ENCODE measurements at places on chromosomes 1 and 21.

- no peak for DNase-seq
These were observed 68.9 kb downstream of the NRIP1 start for GRCh38 chr21:14995695-14996490.

- DNase-seq: no peak
These were observed 274.4 kb downstream of the PLPP3 start for GRCh38 chr1:56304975-56305374.

DNA sequence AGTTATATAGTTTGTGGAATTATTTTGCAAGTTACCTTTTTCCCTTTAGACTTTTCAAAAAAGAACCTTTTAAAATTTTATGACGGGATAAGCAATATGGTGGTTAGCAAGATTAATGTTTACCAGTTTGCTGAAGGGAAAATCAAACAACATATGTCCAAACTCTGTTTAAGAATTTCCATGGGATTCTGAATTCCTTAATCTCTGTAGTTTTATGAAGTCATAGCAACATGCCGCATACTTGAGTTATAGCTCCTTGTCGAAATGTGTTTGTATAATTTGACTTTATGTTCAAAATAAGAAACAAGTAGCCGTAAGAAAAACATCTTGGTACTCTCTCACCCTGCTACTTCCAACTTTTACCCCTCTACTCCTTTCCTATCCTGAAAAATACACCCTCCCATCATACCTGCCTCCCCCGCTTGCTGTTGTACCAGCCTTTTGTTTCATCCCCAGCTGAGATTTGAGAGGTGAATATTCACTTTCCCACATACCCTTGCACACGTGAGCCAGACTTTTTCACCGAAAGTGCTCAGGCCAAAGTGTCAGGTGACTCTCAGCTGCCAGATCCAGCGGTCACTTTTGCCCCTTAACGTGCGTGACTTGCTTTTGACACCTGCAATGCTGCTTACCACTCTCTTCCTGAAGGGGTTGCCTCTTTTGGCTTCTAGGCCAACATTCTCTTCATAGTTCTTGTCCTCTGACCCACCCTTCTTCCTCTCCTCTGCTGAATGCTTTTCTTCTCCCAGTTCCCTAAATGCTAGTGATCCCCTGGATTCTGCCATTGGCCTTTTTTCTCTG lies 83.5 kb upstream of the ZNF326 start:
- DNase-seq: no peak

DNA sequence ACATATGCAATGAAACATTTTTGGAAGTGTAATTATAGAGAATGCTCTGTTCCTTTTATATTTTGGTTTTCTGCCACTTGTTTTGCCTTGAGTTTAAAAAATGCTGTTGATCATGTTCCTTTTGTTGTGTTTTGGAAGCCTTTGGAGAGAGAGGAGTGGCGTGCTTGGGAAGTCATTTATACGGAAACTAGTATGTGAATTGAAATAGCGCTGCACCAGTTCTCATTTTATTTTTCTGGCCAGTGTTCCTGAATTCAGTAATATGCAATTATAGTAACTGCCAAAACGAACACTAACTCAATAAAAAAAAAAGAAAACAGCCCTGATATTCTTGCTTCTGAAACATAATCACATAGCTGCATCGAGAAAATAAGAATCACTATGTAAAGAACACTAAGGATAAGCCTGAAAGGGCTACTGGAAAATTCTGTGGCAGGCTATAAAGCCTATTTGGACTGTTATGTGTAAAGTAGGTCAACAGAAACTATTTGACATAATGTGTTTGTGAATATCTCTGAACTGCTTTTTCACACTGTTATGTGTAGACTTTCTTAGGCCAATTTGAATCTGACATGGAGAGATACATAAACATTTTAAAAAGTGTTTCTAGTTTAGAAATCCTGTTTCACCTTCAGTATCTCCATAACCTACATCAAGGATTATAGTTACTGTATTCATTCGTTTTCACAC lies 742.0 kb downstream of the KCNT2 start:
- DNase-seq: no peak

GRCh38 chr1:245501633-245502032 lies 346.8 kb downstream of the KIF26B start:
- no peak for DNase-seq

DNA sequence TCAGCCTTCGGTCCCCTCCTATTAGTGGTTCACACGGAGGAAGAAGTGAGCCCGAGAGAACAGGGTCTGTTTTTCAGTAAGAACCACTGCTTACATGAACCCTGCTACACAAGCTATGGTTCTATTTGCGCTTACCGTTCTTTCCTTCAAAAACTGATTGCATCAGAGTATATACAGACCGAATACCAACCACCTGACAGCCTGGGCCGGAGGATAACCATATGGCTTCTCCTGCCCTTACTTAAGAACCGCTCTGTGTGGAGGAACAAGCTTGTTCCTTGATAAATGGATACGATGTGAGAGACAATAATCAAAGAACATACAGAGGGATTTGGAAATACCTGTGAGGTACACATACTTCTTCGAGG lies 1.1 kb upstream of the KCNT2 start:
- DNase-seq: no peak

DNA sequence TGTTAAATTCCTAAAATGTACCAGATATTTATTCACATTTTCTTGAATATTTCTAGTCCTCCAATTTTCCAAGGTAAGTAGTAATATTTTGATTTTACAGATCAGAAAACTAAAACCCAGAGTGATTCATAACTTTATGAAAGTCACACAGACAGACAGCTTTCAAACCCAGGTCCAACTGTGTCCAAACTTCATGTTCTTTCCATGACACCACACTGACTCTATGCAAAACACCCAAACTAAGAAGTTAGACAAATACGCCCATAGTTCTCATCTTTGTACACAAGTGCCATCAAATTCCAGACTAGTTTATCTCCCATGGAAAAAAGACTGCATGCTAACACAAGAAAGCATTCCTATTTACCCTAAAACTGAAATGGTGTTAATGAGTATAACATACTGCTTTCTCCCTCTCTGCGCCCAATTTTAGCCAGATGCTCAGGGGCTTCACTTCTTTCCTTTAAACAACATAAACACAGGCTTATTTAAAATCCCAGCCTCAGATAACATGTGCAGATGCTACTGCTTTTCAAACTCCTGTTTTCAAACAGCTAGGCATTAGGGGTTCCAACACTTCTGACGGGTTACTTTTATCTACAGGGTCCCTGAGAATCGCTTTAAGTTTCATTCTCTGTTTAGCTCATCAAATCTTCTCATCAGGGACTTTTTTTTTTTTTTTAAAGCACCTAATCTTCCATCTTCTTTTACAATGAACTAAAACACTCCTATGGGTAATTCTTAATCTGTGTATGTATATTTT lies 44.6 kb downstream of the WASF2 start:
- no peak for DNase-seq

DNA sequence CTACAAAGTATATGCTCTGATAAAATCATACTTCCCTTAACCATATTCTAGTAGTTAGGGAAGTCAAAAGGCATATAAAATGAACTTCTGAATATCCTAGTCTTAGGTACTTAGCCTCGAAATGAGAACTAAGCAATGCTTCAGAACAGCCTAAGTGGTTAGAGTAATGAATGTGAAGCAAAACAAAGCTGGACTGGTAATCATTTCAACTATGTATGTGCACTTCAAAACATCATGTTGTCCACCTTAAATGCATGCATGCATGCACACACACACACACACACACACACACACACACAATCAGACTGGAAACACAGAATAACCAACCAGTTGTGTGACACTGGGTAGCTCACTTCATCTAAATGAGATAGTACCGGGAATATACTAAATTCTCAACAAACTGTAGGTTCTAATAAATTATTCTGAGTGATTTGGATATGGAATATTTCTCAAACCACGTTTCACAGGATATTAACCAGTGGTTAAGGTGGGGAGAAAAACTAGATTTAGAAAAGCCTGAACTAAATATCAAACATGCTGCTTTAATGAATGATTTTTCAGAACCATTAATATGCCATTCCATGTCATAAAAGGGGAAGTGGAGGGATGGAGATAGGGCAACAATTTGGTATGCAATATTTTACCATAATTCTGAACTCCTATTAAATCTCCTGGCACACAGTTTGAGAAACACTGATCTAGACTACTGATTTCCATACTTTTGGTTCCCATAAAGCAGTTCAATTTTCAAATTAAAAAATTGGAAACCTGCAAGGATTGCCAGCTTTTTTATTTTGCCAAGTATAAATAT lies 19.5 kb downstream of the RNF115 start:
- no peak for DNase-seq

- DNase-seq: no peak
These were observed 62.1 kb downstream of the LRRN2 start for GRCh38 chr1:204623365-204623893.

DNA sequence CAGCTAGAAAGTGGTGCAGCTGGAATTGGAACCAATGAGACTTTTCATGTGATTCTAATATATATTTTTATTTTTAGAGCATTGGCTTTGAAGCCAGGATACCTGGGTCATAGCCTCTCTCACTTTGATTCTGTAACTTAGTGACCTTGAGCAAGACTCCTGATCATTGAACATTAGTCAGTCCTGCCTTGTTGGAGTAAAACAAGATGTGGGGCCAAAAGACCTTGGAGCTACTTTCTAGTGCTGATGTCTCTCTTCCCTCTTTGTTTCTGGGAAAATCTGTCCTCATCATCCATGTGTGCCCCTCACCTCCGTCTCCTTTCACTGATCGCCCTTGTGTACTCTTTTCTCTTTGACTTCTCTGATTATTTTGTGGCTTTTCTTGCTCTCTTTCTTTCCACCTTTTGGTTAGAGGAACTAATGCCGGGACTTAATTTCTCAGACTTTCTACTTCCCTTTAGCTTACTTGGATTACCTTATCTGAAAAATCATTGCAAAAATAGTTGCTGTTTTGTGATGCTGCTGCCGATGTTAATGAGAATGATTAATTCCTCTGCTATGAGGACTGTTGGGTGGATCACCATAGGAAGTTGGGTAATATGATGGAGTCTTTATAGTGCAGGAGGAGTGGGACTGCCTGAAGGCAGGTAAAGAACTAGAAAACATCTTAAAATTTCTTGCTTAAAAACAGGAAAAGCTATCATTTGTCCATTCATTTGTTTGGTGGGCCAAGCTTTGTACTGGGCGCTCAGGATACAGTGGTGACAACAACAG lies 72.0 kb downstream of the NOS1AP start:
- DNase-seq: no peak

- DNase-seq: no peak
These were observed 63.0 kb upstream of the BACH1 start for GRCh38 chr21:29235714-29236197.

DNA sequence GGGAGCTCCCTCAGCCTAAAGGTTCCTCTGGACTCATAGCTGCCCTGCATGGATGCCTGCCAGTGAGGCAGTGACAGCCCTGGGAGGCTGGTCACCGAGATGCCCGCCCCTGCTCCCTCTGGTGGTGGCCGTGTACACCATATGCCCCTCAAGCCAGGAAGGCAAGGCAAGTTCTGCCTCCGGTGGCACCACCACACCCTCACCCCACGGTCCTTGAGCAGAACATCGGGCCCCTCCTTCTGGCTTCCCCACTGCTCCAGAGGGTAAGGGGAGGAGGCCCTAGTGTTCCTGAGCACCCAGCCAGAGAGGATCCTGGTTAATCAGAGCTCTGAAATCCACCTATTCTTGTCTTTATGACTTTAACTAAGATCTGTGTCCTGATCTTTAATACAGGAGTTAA lies 1.5 kb upstream of the S100A14 start:
- peak; percentile 77 for DNase-seq

- DNase-seq: no peak
These were observed 51.2 kb downstream of the STUM start for GRCh38 chr1:226599636-226600238.

DNA sequence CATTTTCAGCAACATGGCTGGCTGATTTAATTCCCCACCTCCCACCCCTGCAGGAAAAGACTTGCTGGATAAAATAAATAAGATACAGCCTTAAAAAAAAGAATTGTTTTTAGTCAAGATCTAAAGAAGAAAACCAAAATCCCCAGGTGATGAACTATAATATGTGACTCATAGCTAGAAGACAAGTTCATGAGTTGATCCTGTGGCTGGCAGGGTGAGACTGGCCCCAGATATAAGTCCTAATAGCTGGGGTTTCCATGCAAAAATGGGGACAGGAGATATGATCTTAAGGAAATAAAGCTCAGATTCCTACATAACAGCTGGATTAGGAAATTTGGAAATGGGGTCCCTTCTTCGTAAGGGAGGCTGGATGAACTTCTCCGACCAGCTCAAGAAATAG lies 21.9 kb upstream of the RGSL1 start:
- no peak for DNase-seq

DNA sequence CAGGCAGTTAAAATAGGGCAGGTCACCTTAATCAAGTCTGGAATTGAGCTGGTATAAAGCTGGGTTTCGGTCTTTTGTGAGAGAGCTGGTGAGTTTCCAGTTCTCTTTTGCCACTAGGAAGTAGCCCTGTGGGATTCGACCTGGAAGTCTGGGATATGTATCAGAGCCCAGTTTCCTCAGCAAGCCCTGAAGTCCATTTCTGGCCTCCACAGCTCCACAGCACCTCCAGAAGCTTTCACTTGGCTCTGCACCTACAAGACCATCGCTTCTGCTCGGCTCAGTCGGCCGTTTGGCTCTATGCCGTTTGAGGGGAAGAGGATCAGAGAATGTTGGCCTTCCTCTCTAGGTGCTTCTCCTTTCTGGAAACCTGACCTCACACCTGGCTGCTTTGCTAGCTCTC lies 148.0 kb downstream of the GALNT2 start:
- DNase-seq: no peak
